ENCODE measurements at places on chromosomes 5 and 9.
A peak's percentile ranks its signal among the peaks of the same experiment; 100 is the strongest.

GRCh38 chr5:172692981-172693380 is 51.9 kb downstream of the NEURL1B start:
- no peak for DNase-seq

DNA sequence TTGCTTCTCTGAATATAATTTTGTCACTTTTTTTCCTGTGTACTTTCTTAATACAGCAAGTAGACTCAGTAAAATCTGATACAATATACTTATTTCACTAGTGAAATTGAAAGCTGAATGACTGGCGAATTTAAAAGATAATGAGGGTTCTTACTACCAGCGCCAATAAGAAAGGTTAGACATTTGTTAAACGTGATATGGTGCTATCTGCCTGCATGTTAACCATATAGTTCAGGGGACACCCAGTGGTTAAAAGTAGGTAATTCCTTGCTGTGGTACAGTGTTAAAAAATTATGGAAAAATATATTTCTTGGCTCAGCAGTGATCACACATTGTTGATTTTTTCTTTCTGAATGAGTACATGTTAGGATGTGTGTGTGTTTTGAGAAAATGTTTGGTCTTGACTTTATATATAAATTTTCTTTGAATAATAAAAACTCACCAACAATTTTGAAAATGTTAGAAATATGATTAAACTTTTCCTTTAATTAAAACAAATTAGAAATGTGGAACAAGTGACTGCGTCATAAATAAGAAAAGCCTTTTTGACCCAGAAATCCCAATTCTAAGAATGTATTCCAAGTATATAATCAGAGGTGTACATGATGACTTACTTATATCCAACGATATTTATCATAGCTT is 25.8 kb downstream of the CAST start:
- no peak for DNase-seq

DNA sequence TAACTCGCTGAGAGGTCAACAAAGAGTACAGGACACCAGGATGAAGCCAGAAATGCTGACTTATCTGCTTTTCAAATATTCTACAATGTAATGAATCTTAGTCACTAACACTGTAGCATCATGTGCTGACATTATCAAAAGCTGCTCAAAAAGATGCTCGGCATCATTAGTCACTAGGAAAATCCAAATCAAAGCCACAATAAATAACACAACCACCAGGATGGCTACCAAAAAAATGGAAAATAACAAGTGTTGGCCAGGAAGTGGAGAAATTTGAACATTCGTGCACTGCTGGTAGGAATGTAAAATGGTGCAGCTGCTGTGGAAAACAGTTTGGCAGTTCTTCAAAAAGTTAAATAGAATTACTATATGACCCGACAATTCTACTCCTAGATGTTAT is 269.1 kb downstream of the GLIS3 start:
- no peak for DNase-seq

DNA sequence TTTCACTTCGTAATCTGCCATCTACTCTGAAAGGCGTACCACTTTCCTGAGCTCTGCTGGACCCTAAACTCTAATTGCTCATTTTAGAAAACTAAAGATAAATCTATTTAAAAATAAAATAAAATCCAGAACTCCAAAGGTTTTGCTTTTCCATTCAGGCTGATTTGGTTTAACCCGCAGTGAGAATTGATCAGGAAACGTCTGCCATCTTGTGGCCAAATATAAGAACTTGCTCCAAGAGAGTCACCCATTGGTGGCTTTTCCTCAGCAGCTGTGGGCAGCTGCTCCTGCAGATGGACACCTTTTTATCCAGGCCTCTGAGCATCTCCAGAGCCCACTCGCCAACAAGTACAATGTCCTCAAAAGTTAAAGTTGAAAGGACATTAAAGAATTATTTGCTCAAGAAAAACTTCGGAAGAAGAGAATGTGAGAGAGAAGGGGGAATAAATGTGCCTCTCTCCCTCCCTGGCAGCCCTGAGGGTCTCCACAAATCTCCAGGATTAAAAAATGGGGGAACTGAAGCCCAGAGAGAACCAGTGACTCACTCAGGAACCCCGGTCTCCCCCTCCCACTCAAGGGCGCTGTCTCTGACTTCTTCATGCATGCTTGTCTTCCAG is 4.1 kb downstream of the SAXO1 start:
- DNase-seq = peak; percentile 51

- no peak for DNase-seq
Observed at GRCh38 chr5:59592101-59592500, 301.4 kb downstream of the PDE4D start.

DNA sequence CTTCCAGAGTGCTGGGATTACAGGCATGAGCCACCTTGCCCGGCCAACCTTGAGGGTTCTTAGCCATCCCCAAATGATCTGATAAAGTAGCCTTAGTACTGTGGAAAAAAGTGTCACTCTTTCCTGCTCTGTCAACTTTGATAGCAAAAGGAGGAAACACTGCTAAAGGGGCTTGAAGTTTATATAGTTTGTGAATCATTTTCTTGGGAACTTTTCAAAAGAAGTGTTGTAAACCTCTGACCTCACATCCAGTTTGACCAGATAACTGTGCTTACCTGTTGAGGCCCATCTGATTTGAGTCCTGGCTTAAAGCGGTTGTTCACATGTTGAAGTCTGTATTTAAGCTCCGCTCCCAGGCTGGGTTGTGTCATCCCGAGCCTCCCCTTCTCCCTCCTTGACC is 303.3 kb downstream of the DOCK8 start:
- no peak for DNase-seq

DNA sequence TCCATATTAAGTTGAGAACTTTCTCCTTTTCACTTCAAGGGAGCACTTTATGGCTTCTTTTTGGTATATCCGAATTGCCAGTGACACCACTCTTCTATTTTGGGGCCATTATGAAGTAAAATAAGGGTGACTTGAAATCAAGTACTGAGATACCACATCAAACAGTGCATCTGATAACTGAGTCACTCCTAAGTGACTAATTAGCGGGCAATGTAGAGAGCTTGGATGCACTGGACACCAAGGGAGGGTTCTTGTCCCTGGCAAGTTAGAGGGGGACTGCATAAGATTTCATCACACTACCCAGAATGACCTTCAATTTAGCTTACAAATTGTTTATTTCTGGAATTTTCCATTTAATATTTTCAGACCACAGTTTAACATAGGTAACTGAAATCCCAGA is 813.9 kb upstream of the CDH10 start:
- DNase-seq = no peak

DNA sequence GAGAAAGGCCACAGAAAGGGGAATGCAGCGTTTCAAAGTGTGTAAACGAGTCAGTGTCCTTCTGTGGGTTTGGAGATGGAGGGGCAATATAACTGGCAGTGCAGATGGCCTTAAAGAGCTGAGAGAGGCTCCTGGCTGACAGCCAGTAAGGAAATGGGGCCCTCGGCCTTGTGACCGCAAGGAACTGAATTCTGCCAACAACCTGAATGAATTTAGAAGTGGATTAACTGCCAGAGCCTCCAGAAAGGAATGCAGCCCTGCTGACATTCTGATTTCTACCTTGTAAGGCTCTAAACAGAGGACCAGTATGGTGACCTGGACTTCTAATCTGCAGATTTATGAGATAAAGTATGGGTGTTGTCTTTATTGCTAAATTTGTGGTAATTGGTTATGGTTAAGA is 17.5 kb upstream of the NREP start:
- no peak for DNase-seq

DNA sequence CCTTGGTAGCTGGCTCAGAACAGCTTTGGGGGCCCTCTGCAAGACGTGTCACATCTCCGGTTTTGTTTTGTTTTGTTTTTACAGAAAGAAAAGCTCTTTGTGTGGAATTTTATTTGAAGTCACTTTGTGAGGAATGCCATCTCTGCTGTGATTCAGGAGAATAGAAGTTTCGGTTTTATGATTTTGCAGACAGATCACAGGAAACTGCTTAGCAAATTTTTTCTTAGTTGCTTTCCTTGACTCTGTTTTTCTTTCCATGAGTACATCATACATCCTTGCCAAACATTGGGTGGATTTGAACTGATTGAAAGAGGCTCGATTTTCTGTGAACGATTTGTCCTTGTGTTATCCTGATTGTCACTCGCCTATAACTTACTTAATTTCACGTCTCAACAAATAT is 5.1 kb downstream of the SEMA5A start:
- DNase-seq = no peak

GRCh38 chr5:2207416-2208238 is 324.9 kb upstream of the IRX4 start:
- peak; percentile 70 for DNase-seq

DNA sequence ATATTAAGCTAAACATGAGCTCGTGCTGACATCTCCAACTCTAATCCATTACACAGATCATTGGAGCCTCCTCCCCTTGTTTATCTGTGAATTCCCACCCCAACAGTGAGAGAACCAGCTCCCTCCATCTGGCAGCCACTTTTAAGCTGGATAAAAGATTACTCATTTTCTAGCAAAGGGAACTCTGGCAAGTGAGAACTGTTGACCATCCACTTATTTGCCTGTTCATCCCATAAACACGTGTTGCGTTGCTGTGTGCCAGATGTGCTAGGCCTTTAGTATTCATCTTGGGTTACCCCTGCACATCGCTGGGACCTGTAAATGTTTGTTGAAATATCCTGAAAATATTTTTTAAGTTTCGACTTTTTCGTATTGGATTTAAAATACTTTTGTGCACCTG is 2.4 kb upstream of the TOR1A start:
- DNase-seq = no peak

DNA sequence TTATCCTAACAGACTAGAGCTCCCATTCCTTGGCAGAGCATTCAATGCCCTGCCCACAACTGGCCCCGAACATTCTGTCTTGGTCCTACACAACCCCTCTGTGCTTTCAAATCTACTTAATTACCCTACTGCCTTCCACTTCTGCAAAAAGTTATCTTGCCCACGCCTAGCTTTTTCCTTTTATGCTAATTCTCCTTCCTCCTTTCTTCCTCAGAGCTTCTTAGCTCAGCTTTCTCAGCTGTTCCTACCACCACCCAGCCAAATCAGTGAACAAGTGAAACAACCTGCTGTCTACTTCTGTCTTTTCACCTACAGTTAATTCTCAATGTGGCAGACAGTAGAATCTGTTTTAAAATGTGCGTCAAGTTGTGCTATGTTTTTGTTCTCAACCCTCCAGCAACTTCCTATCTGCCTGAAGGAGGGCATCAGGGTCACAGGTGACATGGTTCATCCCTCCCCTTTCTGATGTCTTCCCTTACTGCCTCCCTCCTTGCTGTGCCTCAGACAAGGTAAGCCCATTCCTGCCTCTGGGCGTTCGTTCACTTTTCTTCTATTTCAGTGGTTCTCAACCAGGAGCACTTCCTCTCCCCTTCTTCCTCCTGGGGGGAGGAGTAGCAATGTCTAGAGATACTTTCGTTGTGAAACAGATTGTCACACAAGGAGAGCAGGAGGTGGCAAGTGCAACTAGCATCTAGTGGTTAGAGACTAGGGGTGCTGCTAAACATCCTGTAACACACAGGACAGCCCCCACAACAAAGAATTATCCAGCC is 1.3 kb upstream of the REEP5 start:
- no peak for DNase-seq

DNA sequence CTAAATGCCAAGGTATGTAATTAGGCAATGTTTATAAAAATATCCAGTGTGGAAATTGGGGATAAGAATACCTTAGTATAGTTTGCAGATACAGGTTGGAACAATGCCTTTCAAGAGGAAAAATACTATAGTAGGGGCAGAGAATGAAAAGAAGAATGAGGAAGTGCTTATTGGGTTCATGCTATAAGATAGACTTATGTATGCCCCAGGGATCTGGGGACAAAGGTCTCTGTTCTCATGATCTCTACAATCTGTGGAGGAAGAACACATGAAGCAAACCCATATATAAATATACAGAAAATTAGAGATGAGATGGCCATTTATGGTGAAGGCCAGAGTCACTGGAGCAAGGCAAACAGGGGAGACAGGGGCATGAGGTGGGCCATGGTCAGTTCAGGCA is 106.5 kb upstream of the DAB2 start:
- DNase-seq = no peak

GRCh38 chr5:17123010-17123409 is 94.4 kb upstream of the BASP1 start:
- DNase-seq = no peak

- no peak for DNase-seq
Observed at GRCh38 chr5:60487476-60487875, 212.5 kb downstream of the DEPDC1B start.

- no peak for DNase-seq
Observed at GRCh38 chr9:82923912-82924605, 138.9 kb downstream of the RASEF start.

GRCh38 chr5:92769978-92770377 is 811.0 kb downstream of the NR2F1-AS1 start:
- DNase-seq = no peak

DNA sequence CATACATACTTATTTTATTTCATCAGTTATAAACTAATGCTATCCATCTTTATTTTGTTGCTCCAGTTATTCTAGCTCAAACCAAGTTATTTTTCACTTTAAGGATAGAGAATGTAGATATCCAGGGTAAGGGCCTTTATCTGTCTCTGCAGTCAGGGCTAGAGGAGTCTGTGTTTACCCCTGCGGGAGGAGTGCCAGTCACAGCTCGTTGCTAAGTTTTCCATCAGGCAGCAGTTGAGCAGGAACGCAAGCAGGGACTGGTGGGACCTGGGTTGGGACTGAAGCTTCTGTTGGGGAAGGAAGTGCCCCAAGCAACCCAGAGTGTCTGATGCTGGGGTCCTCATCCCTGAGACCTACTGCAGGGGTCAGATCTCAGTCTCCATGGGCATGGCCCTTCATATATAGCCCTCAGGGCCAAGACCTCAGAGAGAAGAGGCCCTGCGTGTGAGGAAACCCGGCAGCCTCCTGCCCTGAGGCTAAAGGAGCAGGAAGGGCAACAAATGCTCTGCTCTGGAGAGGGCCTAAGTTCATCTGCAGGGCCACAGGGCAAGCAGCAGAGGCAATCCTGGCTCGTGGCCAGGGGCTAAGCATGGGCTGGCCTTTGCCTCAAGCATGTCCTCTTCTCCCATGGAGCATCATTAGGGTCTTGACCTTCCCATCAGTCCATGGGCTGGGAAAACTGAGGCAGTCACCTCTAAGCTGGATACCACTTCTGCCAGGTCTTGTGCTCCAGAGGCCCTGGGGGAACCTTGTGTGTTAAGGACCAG is 6.6 kb downstream of the SLC22A4 start:
- no peak for DNase-seq

DNA sequence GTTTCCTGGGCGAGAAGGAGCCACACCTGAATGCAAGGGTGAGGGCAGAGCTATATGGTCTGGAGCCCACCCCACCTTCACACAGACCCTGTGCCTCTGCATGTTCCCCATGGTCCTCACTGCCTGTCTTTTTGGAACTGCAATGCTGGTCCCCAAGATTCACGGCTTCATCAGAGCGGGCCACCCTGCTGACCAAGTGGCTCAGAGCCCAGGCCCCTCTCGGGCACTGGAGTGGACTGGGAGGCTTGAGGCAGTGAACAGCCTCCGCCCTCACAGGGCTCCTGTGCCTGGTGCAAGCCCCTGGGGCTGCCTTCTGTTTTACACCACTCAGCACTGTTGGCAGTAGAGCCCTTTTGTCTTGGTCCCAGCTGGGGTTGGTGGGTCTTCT is 143.2 kb downstream of the CACNA1B start:
- no peak for DNase-seq

DNA sequence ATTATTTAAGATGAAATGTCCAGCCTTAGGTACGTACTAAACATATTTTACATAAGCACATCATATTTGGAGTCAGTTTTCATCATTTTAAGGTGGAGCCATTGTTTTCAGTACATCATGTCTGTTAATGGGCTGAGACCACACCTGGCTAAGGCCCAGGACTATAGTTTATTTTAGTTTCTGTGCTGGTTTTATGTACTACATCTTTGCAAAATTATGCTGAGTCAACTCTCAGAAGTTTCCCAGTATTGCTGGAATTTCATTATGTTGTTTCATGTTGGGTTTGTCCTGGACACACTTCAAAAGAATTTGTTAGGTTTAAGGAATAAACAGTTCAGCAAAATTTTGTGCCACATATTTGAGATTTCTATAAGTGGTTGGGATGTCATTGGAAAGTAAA is 171.2 kb downstream of the CCDC171 start:
- DNase-seq = no peak
